ENCODE measurements at places on chromosomes 4 and X.

- no peak for DNase-seq
These were observed 10.8 kb upstream of the CITED1 start for GRCh38 chrX:72316408-72317110.

GRCh38 chrX:1292575-1293290 lies 24.1 kb downstream of the CSF2RA start:
- DNase-seq, result no peak

DNA sequence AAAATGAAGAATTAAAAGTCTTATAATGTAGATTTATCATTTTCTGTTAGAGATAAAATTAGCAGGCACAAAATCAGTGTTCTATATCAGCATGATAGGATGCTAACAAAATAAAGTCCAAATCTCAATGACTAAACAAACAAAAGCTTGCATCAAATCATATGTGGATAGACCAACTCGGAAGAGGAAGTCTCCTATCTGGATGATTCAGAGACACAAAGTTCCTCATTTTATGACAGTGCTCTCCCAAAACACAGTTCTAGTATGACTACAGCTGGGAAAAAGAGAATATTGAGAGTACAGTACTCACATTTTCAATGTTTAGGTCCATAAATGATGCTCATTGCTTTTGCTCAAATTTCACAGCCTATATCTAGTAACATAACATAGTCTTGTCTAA lies 376.1 kb upstream of the CTSO start:
- no peak for DNase-seq

- DNase-seq, result no peak
These were observed 52.8 kb downstream of the NPFFR2 start for GRCh38 chr4:72084587-72085011.
